ENCODE measurements at places on chromosomes 12 and 14. TPM values are rescaled to one million over a fixed set of nuclear protein-coding genes. Genes with fewer than 3 reads are reported as not detected.
A peak's percentile ranks its signal among the peaks of the same experiment; 100 is the strongest.

DNA sequence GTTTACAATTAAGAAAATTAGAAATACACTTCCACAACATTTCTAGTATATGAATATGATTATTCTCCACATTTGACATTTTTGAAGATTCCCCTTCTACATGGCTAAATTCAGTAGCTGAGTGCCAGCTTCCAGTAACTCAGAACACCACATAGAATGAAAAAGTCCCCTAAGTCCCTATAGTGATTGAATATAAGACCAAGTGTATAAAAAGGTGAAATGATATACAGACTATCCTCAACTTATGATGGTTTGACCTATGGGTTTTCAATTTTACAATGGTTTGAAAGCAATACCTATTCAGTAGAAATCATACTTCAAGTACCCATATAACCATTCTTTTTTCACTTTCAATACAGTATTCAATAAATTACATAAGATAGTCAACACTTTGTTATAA lies 15.8 kb downstream of the ATL1 start:
- no peak for DNase-seq

GRCh38 chr12:12008931-12009611 lies 61.7 kb upstream of the BCL2L14 start:
- no peak for DNase-seq

- DNase-seq = no peak
Observed at GRCh38 chr12:724194-724855, 28.1 kb upstream of the WNK1 start.

- peak; percentile 65 for DNase-seq
Observed at GRCh38 chr12:98725476-98726247, 80.6 kb downstream of the APAF1 start.

DNA sequence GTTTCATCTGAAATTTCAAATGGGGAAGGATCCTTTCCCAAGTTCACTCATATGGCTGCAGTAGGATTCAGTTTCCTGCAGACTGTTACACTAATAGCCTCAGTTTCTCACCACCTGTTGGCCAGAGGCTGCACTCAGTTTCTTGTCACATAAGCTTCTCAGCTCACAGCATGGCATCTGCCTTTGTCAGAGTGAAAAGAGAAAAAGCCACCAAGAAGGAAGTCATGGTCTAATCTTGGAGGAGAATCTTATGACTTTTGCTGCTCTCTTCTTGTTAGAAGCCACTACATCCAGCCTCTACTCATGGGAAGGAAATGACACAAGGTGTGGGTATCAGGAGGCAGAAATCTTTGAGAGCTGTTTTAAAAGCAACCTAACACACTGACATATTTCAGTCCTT lies 39.4 kb upstream of the BTG1 start:
- DNase-seq = no peak

DNA sequence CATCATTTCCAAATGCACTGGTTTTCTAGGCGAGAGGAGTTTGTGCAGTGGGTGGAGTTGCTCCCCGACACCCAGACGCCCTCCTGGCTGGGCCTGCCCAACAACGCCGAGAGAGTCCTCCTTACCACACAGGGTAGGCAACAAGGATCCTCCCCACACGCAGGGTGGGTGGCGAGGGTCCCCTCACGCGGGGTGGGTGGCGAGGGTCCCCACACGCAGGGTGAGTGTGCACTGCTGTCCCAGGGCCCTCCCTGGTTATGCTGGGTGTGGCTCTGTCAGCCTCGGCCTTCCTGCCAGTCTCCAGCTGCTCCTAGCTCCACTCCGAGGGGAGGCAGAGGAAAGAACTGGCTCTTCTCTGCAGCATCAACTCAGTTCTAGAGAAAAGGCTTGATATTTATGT lies 42.3 kb downstream of the HSP90AA1 start:
- DNase-seq = no peak

GRCh38 chr12:128004383-128004938 lies 262.5 kb upstream of the TMEM132C start:
- DNase-seq = no peak

GRCh38 chr12:53623548-53624385 lies 2.4 kb downstream of the ATF7 start:
- peak; percentile 91 for DNase-seq

DNA sequence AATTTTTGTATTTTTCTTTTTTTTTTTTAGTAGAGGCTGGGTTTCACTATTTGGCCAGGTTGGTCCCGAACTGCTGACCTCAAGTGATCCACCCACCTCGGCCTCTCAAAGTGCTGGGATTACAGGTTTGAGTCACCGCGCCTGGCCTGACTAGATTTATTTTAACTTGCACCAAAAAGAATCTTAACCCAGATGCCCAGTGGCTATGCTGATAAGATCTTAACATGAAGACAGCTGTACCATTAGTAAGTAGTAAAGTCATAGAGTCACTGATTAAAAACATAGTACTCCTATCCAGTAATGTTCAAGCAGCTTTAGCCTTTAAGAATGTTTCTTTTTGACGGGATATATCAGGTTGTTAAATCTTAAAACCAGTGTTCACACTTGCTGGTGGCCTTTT lies 1061.8 kb upstream of the FLRT2 start:
- no peak for DNase-seq

GRCh38 chr12:120588371-120588770 lies 7.2 kb upstream of the POP5 start:
- no peak for DNase-seq

GRCh38 chr12:114683709-114684097 lies 272 bp downstream of the TBX3 start:
- no peak for DNase-seq

- DNase-seq = no peak
Observed at GRCh38 chr14:72169521-72169920, 237.3 kb downstream of the RGS6 start.

- peak; percentile 50 for DNase-seq
Observed at GRCh38 chr12:91877022-91877421, 268.6 kb downstream of the BTG1 start.

- peak; percentile 21 for DNase-seq
Observed at GRCh38 chr12:64085996-64086395, 136.1 kb downstream of the KICS2 start.

DNA sequence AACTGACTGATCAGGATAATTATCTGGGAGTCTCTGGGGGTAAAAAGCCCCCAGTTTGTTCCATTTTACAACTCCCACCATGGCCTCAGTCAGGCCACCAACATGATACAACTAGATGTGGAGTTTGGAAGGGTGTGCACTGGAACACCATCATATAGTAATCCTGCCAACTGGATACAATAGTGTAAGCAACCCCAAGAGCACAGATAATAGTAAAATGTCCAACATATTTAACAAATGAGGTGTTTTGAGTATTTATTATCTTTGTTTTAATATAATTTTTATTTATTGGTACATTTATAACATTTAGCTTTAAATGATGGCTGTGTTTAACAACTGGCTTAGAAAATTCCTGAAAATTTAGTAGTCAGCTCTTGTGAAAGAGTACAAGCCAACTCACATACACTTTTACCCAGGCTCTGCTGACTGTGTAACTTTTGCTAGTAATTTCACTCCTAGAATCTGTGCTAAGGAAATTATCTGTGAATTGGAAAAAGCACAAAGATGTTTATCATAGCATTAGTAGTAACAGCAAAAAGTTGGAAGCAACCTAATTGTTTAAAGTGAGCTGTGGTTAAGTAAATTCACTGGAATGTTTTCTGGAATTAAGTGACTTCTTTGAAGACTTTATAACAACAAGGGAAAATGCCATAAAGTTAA lies 196.8 kb downstream of the RAD51B start:
- no peak for DNase-seq

DNA sequence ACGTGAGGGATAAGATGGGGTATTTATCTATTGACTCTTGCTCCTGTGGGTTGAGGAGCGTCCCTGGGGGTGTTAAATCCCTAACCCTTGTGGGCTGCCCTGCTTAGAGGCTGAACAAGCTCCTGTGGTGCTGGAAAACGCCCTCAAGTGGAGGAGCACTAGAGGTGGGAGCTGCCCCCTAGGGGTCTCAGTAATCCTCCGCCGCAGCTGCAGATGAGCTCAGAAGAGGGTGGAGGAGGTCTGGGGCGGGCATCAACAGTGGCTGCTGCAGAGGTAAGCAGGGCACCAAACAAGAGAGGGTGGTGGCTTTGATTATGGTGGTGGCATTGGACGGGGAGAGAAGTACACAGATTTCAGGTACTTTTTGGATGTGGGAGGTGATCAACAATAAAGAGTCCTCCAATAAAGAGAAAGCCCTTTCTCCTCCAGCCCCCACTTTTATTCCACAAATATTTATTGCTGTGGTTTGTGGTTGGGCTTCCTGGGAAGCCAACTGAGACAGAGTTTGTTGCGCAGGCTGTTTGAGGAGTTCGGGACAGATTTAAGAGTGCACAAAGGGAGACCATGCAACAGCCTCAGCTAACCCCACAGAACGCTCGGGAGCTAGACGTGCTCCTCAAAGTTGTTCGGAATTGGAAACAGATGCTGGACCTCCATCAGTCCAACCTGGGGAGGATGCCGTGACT lies 179.9 kb downstream of the ADCK1 start:
- DNase-seq = no peak

DNA sequence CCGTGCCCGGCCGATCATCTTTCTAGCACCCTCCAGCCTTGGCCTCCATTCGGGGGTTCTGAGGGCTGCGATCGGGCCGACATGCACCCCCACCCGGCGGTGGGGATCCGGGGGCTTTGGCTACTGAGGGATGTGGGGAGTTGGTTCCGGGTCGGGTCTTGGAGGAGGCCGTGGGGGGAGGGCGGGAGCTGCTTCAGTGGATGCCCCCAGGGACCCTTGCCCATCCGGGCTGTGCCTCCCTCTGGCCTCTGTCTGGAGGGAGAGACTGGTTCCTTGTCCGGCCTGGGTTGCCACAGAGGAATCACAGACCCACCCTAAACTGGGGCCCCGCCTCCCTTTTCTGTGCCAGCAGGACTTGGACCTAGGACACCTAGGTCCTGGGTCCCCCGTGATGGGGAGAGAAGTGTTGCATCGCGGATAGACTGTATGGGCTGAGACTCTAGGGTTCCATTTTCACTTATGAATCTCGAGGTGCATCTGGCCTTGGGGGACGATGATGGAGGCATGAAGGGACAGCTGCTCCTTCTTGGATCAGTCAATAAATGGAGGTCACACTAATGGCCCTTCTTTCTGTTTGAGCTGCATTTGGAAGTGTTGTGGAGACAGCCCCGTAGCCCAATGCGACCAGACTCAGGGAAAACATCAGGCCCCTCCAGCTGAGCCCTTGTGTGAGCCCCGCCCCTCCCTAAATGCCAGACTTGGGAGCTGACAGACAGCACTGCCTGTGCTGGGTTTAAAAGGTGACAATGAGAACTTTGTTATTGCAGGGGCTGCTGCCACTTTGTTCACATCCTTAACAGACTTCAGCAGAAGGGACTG lies 577 bp downstream of the DTX3 start:
- peak; percentile 73 for DNase-seq

DNA sequence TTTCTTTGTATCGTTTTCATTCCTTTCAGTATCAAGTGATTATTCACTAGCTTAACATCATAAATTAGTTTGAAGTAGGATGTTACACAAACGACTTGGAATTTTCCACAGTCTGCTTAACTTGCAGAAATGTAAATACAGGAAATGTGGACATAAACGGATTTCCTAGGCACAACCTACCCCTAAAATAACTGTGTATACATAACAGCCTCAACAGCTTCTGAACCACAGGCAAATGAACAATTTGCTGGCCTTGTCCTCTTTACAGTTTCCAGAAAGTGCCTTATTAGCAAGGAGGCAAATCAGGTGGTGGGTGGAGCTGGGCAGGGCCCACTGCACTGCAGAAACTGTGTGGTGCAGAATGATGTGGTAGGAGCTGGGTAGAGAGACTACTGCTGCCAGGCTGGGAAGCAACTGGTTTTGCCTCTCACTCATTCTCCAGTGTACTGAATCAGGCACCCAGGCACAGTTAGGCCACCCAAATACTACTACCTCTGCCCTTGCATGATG lies 14.1 kb downstream of the DRAM1 start:
- peak; percentile 56 for DNase-seq

GRCh38 chr12:24778486-24779304 lies 170.2 kb downstream of the BCAT1 start:
- DNase-seq = peak; percentile 57

DNA sequence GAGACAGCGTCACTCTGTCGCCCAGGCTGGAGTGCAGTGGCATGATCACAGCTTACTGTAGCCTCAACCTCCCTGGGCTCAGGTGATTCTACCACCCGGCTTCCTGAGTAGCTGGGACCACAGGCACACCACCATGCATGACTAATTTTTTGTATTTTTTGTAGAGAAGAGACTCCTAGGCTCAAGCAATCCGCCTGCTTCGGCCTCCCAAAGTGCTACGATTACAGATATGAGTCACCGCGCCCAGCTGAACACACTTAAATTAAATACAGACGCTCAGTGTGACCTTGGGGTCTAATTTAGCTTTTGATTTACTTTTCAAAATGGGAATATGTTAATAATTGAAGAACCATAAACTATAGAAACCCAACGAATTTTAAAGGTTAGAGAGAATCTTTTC lies 77.2 kb downstream of the C2CD5 start:
- no peak for DNase-seq

DNA sequence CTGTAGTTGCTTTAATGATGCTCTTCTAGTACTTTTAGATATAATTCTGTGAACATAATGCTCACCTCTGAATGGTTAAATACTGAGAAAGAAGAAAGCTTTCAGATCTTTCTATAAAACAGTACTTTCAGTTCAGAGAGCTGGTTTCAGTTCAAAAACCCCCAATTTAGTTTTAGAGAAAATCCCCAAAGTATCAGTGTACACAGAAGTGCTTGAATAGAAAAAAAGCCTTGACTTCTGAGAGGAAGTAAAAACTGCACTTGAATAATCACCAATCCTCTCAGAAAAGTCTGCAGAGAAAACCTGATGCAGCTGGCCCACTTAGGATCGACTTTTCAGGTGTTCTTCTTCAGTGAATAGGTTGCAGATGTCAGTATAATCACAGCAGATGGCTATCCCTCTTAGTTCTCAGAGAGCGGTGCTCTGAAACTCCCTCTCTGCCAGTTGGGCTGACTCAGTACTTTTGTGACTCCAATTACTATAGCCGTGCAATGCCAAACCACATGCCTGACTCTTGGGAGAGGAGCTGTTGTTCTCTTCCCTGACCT lies 616.3 kb downstream of the LRFN5 start:
- peak; percentile 81 for DNase-seq

DNA sequence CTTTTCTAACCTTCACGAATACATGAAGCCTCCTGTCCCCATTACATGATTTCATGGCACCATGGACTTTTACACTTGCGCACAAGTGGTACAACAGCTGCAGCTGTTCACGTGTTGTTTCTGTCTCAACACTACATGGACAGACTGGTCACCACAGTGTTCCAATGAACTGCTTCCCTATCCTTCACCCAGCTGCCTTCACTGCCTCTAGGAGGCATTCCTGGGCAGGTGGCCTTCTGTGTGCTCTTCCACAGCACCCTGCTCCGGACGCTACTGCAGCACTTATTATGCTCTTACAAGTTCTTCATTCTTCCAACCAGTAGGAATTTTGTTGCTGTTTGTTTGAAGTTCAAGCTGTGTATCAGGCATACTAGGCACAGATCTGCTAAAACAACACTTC lies 1.5 kb downstream of the MTERF2 start:
- DNase-seq = peak; percentile 73

Gene WSCD2
- 0.85 TPM for polyA plus RNA-seq

Gene IL31
- polyA plus RNA-seq = not detected

Gene KRT2
- polyA plus RNA-seq = 0.11 TPM

Gene PIANP
- 5.1 TPM for polyA plus RNA-seq

Gene FAM181A
- polyA plus RNA-seq = 0.10 TPM

Gene ESPL1
- 5.5 TPM for polyA plus RNA-seq

Gene HSPA2
- 8.1 TPM for polyA plus RNA-seq

Gene CCDC197
- polyA plus RNA-seq = not detected

Gene KRT78
- not detected for polyA plus RNA-seq

Gene COCH
- polyA plus RNA-seq = 5.8 TPM
